ENCODE measurements at places on chromosomes 11 and 22.

- no peak for DNase-seq
Measured at GRCh38 chr11:68089679-68090078, 31.5 kb downstream of the CHKA start.

- DNase-seq, result no peak
Measured at GRCh38 chr11:63262547-63262946, 19.1 kb upstream of the SLC22A25 start.

GRCh38 chr11:90639461-90639993, 416.7 kb upstream of the CHORDC1 start:
- peak; percentile 20 for DNase-seq

DNA sequence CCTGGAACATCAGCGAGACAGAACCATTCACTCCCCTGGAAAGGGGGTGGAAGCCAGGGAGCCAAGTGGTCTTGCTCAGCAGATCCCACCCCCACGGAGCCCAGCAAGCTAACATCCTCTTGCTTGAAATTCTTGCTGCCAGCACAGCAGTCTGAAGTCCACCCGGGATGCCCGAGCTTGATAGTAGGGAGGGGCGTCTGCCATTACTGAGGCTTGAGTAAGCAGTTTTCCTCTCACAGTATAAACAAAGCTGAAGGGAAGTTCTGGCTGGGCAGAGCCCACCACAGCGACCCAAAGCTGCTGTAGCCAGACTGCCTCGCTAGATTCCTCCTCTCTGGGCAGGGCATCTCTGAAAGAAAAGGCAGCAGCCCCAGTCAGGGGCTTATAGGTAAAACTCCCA, 764.8 kb upstream of the LUZP2 start:
- no peak for DNase-seq

DNA sequence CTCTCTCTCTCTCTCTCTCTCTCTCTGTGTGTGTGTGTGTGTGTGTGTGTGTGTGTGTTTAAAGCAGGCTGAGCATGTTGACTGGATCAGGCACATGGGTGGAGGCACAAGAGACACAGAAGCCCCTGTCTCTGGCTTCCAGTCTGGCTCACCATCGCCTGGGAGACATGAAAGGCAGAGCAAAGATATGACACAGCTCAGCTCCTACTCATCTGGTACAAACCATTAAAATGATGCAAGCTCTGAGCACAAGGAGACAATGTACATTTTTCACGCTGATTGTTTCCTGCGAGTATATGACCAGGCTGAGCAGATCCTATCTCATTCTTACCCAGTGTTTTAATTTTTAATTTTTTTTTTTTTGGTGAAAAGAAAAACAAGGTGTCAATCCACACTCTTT, 9.5 kb downstream of the SLC6A5 start:
- DNase-seq, result no peak
